Gastrocnemius medialis (tissue), 4 donors: ENCODE measurements at places on chromosomes 7 and 10. TPM values are rescaled to one million over a fixed set of nuclear protein-coding genes. Genes with fewer than 3 reads are reported as not detected.

GRCh38 chr10:86229376-86229775 lies 137.2 kb downstream of the GRID1 start:
- H3K4me3 ChIP-seq = no peak overlapping the region
- no peaks in the 10 kb centered on the region for H3K27me3 ChIP-seq
- H3K36me3 ChIP-seq = no peaks in the 10 kb centered on the region
- no peak for DNase-seq
- H3K4me1 ChIP-seq = no peaks in the 10 kb centered on the region
- H3K27ac ChIP-seq = no peak overlapping the region

GRCh38 chr10:110045772-110046171 lies 38.0 kb downstream of the ADD3 start:
- H3K4me3 ChIP-seq = no peak overlapping the region
- H3K36me3 ChIP-seq = no peaks in the 10 kb centered on the region
- no peaks in the 10 kb centered on the region for H3K4me1 ChIP-seq
- DNase-seq = no peak

GRCh38 chr7:38284553-38284952 lies 11.1 kb upstream of the TARP start:
- H3K27me3 ChIP-seq = no peaks in the 10 kb centered on the region
- H3K27ac ChIP-seq = no peak overlapping the region
- H3K36me3 ChIP-seq = no peaks in the 10 kb centered on the region

GRCh38 chr10:70775679-70776454 lies 9.3 kb downstream of the TBATA start:
- DNase-seq = no peak
- no peaks in the 10 kb centered on the region for H3K4me1 ChIP-seq
- no peak overlapping the region for H3K27ac ChIP-seq
- H3K36me3 ChIP-seq = no peaks in the 10 kb centered on the region
- no peaks in the 10 kb centered on the region for H3K27me3 ChIP-seq

DNA sequence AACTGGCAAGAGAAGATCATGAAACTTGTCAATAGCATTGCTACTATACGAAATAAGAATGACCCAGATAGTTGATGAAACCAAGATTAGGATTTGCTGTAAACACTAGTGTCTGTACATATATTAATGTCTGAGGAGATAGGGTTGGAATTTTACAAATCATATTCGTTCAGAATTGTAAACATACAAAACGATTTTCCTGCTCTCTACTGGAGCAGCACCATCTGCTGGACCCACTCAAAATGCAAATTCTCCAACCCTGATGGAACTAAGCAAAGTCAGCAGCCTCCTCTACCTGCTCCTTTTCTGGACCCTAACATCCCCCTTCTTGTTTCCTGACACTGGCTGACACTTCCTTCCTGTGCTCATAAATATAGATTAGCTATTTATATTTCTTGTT lies 29.4 kb upstream of the SGMS1 start:
- H3K27ac ChIP-seq = no peak overlapping the region
- no peak for DNase-seq
- no peaks in the 10 kb centered on the region for H3K27me3 ChIP-seq
- no peaks in the 10 kb centered on the region for H3K4me1 ChIP-seq
- H3K4me3 ChIP-seq = no peak overlapping the region
- no peaks in the 10 kb centered on the region for H3K36me3 ChIP-seq

DNA sequence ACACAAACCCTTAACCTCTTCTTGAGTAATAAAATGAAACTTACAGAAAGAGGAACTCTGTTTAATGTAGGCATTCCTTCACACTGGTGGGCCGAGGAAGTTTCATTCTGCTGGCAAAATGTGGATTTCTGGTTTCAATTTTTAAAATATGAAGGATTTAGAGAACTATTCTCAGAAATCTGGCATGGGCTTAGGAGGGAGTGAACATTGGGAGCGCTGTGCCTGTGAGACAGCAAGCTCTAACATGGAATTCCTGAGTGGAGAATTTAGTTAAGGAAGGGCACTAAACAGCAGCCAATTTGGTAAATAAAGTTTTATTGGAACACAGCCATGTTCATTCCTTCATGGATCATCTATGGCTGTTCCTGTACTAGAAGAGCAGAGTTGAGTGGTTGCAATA lies 751.8 kb upstream of the IGFBP3 start:
- no peaks in the 10 kb centered on the region for H3K27me3 ChIP-seq
- no peak for DNase-seq
- H3K4me3 ChIP-seq = no peak overlapping the region
- H3K36me3 ChIP-seq = no peaks in the 10 kb centered on the region
- no peak overlapping the region for H3K27ac ChIP-seq
- no peaks in the 10 kb centered on the region for H3K4me1 ChIP-seq

GRCh38 chr7:132872034-132872433 lies 209.9 kb downstream of the CHCHD3 start:
- no peaks in the 10 kb centered on the region for H3K27me3 ChIP-seq
- no peak overlapping the region for H3K4me3 ChIP-seq
- H3K36me3 ChIP-seq = no peaks in the 10 kb centered on the region
- peaks cover 5% of the 10 kb centered on the region for H3K4me1 ChIP-seq
- H3K27ac ChIP-seq = no peak overlapping the region

DNA sequence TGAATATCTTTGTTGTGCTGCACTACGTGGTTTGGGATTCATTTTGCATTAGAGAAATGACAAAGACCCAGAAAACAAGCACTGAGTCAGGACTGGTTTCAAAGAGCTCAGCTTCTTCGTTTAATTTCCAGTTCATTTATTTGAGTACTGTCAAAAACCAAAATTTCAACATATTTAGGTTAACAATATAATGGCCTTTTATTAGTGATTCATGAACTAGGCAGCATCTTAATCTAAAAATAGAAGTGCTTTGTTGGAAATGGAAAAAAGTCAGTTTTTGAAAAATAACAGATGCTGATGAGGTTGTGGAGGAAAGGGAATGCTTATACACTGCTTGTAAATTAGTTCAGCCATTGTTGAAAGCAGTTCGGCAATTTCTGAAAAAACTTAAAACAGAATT lies 856.4 kb downstream of the LRMDA start:
- no peaks in the 10 kb centered on the region for H3K27me3 ChIP-seq
- no peaks in the 10 kb centered on the region for H3K4me1 ChIP-seq
- no peak overlapping the region for H3K27ac ChIP-seq
- no peak for DNase-seq
- H3K4me3 ChIP-seq = no peak overlapping the region

BHLHA15 gene
- not detected for total RNA-seq

NKX1-2 gene
- not detected for total RNA-seq

GNGT1 gene
- not detected for total RNA-seq
